Left hindlimb (tissue), 1 donor: ENCODE measurements at places on chromosomes 3 and 15.

DNA sequence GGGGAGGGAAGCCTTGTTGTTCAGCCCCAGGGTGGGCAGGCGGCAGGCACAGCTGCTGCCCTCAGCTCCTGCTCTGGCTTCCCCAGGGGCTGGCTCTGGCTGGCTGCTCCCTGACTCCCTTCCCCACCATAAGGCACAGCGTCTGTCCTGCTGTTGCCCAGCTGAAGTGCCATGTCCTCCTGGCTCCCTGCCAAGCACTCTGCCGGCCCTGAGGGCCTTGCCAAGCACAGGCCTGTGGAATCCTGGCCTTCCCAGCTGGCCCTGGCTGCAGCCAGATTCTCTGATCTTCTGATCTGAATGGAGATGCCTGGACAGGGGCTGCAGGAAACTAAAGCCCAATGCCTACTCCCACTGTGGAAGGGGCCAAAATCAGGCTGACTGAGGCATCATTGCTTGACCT, 1.1 kb downstream of the IQCF6 start:
- DNase-seq: peak; percentile 62

DNA sequence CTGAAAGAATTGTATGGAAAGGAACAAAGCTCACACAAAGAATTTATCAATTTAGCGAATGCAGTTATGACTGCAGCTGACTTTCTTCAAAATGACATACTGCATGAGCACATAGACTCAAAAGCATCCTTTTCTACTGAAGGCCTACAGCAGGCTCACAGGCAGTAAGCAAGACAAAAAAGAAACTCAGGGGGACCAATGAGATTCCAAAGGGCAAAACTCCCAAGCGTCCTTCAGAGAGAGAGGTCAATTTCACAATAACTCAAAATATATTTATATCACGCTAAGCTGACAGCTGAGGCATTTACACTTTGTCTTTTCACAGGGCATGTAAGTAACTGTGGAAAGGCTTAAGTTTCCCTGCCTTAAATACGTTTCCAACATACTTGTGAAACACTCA, 427.9 kb upstream of the RASGRP1 start:
- DNase-seq: no peak

DNA sequence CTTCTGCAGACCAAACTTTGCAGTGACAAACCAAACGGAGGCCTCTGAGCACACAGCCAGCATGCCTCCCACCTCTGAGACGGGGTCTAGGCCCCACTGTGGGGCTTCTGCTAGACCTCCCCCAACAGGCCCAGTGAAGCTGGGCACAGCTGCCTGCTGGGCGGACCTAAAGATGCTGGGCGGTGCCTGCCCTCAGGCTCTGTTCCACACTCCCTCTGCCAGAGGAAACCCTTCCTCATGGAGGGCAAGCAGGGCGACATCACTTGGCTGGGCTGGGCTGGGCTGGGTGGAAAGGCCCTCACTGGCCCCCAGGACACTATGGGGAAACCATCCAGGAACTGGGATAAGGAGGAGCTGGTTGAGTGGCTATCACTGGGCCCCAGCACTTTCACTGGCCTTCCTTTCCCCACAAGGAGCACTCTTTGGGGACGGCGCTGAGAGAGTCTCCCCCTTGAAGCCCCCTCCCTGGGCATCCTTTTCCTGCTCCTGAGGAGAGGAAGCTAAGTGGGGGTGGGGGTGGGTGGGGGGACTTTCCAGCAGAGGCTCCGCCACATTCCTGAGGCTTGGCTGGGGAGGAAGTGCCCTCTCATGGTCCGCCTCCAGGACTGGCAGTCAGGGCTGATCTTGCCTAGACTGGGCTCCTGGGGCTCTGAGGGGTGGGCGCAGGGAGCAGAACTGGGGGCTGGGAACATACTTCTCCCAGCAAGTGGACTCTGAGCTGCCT, 98.1 kb upstream of the HACD2 start:
- no peak for DNase-seq

GRCh38 chr3:174541708-174542315, 317.3 kb upstream of the NAALADL2 start:
- DNase-seq: no peak

GRCh38 chr3:10363935-10364334, 43.0 kb upstream of the SEC13 start:
- DNase-seq: no peak

DNA sequence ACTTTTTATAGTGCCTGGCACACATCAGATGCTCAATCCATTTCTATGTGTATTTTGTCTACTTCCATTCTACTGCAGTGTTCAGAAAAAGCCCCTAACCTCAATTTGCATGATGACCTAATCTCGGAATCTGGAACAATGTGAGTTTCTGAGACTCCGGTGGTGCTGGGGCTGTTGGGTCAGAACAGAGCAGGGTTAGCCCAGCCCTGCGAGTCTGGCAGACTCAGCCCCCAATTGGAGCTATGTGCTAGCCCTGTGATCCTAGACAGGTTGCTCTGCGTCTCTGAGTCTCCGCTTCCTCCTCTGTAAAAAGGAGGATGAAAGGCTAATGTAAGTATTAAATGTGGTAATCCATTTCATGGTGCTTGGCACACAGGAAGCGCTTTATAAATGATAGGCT, 95.0 kb upstream of the ICE2 start:
- DNase-seq: no peak

GRCh38 chr15:45185903-45186770, 1.6 kb downstream of the SHF start:
- DNase-seq: no peak

DNA sequence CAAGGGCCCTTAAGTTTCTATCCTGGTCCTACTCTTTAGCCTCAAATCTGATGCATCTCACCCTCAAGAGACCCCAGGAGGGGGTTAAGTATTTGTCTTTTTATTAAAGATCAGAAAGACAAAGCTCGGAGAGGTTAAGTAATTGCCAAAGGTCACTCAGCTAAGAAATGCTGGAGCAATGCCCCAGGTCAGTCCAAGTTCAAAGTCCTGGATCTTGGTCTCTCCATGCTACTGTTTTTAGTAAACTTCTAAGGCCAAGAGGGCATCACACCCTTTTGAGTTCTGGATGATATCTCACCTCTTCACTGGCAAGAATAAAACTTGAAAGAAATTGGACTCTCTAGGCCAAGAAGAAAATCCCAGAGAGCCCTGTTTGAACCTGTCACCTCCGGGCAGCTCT, 488.6 kb downstream of the MAGI1 start:
- no peak for DNase-seq

- peak; percentile 71 for DNase-seq
Measured at GRCh38 chr3:57110798-57111197, 50.3 kb downstream of the SPATA12 start.

DNA sequence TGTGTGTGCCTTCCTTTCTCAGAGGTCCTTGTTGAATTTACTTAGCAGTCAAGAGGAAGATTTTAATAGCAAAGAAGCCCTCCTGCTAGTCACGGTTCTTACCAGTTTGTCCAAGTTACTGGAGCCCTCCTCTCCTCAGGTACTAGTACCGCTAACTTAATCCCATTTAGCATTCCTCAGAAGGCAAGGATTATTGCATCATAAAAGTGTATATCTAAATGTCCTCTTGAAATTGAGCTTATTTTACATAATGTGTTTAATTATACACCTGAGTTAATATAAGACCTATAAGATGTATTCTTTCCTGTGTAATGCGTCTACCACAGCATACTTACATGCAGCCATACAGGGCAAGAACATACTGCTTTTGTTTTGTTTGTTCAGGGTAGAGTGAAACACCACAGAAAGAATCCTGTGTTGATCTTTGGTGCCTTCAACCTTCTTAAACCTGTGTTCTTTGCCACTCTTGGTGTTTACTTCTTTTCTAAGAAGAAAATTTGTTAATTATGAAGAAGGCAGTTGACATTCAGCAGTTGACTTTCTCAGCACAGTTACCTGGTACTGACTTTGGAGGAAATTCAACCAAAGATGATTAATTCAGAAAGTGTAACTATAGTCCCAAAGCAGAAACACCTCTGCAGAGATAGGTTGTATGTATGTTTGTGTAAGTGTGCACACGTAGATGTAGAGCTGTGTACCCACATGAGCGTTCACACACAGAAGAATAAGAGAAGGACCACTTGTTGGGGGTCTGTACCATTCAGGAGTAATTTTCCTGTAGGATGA, 33.1 kb downstream of the POLG start:
- DNase-seq: no peak

DNA sequence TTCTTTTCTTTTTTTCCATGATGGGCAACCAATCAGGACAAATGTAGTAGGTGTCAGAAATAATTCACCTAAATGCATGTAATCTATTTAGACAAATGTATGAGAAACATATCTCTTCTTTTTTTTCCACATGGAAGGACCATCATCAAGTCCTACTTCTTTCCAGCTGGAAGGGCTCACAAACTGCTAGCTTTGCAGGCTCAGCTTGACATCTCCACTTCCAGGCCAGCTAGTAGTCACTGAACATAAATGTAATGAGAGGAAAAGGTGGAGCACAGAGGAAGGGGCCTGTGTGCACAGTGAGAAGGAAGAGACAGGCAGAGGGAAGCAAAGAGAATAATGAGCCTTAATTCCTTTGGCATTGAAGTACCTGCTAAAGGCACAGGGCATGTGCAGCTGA, 504.9 kb downstream of the MCTP2 start:
- no peak for DNase-seq

- DNase-seq: no peak
Measured at GRCh38 chr3:184184546-184185230, 1.3 kb upstream of the ABCF3 start.

DNA sequence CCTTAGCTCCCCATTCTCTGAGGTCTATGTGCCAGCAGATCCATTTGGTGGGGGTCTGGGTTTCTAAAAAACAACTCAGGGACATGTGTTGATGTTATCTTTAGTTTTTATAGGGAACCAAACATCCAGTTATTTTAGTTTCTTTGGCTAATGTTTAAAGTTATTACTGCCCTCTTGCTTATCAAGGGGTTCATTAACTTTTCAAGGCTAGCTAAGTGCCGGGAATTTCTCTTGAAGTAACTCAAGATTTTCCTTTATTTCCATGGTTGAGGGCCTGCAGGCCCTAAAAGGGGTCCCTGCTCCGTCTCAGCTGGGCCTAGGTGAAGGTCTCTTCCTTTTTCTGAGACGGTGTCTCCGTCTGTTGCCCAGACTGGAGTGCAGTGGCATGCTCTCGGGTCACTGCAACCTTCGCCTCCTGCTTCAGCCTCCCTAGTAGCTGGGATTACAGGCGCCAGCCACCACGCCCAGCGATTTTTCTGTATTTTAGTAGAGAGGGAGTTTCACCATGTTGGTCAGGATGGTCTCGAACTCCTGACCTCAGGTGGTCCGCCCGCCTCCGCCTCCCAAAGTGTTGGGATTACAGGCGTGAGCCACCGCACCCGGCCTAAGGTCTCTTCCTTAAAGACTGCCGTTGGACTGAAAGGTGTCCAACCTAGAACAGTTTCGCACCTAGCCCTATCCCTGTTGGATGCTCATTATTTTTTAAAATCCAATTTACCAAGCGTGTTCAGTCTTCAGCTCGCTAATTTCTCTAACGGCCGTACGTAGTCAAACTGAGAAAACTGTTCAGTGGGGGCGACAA, 1.3 kb upstream of the OXSR1 start:
- no peak for DNase-seq

DNA sequence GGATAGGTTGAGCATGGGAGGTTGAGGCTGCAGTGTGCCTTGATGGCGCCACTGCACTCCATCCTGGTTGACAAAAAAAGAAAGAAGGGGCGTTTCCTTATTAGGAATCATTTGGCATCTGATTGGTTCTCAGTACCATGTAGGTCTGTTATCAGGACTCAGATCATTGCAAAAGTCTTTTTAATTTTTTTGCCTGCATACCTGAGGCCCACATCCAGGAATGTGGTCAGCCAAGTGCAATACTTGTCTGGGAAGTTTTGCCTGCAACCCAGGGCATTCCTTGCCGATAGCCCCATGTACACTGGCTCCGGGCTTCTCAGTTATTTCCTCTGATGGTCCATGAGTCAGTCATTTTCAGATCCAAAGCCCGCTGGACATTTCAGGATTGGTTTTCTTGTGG, 50.1 kb upstream of the CRTC3 start:
- no peak for DNase-seq

- no peak for DNase-seq
Measured at GRCh38 chr3:14885307-14885706, 62.1 kb upstream of the NR2C2 start.

GRCh38 chr15:40055576-40056293, 16.8 kb upstream of the SRP14 start:
- peak; percentile 17 for DNase-seq

DNA sequence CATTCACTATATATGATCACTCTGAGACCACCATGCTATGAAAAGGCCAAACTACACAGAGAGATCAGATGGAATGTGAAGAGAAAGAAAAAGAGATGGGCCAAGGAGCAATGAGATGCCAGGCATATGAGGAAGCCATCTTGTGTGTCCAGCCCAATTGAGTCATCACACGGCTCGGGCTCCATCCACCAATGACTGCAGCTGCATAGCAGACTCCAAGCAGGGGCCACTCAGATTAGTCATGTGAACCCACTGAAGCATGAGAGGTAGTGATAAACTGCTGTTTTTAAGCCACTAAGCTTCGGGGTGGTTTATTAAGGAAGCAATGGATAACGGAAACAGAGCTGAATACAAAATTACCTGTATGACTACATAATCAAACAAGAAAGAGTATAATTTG, 185.9 kb downstream of the SUCLG2 start:
- no peak for DNase-seq

GRCh38 chr15:89429023-89429422, 67.4 kb downstream of the RHCG start:
- DNase-seq: no peak

GRCh38 chr3:157131861-157132260, 28.1 kb downstream of the CCNL1 start:
- DNase-seq: no peak

GRCh38 chr15:72474466-72474911, 359 bp downstream of the ARIH1 start:
- no peak for DNase-seq

GRCh38 chr15:58929891-58930416, 3.5 kb downstream of the SLTM start:
- no peak for DNase-seq

DNA sequence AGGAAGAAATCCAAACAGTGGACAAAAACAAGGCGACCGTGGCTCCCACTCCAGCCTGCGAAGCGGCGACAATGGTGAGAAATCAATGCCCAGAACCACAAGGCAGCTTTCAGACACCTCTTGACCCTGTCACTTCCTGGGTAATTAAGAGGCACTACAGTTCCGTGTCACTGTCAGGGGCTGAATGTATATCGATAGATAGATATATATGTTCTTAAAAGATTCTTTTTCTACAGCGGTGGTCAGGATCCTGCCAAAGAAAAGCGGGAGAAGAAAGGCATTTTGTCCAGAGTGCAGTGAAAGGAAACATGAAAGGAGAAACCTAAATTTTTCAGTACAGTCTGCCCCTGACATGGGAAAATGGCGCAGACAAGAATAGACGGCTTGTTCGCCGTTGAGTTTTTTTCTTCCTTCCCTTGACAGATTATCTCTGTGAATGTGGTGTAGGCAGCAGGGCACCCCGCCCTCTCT, 56.2 kb upstream of the HES1 start:
- no peak for DNase-seq

DNA sequence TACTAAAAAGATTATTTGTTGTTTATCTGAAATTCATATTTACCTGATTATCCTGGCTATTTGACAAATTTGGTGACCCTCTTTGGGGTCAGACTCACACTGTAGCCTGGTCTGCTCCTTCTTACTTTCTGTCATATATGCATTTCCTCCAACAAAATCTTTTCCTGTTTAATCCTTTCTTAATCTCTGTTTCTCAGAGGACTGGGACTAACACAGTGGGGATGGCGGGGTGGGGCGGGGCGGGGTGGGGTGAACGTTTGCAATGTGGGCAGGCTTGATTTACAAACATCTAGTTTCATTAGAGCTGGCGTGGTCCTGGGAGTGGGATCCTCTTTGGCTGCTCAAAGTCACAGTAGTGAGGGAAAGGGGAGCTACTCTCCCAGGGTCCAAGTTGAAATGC, 35.3 kb upstream of the CDCP1 start:
- no peak for DNase-seq

GRCh38 chr3:152260529-152260928, 8.2 kb upstream of the MBNL1 start:
- no peak for DNase-seq
